ENCODE measurements at places on chromosomes 11 and 22.

DNA sequence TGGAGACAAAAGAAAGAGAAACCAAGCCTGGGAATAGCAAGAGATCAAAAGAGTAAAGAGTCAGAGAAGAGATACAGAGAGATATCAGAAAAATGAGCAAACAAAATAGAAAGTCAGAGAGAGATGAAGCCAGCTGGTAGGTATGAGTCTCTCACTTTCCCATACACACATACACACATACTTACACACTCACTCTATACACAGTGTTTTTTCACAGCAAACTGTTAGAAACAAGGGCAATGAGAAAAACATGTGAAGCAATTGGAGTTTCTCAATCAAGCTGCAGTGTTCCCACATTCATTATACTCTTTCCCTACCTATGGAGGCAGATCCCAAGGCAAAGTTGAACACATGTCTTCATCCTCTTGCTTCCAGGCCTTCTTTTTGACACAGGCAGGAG lies 2.6 kb upstream of the NLRP10 start:
- DNase-seq, result no peak

- DNase-seq, result no peak
These were observed 28.6 kb downstream of the LRRC32 start for GRCh38 chr11:76641905-76642304.

DNA sequence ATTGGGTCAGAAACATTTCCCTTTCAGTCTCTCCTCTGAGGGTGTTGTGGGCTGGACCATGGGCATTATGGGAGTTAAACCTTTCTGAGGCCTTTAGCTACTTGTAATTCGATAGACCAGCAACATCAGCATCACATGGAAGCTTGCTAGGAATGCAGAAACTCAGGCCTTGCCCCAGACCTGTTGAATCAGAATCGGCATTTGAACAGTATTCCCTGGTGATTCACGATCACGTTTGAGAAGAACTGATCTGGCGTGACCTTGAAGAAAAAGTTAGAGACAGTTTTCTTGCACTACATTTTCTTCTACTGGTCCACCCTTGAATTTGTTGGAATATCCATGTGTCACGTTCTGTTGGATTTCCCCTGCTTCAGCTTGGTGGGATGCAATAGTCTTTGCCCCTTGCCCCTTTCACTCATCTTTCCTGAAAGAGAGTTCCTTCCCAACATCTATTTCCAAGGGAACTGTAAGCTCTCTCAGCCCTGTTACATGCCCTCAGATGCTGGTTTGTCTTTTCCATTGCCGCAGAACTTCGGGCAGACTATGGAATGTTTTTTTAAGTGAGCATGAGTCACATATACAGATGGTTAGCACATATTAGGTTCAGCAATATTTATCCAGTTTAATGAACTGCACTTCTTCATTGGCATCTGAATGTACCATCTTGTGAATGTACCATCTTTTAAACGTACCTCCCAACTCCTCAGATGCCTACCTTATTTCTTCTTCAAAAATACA lies 23.9 kb downstream of the EHF start:
- no peak for DNase-seq

- DNase-seq, result peak; percentile 40
These were observed 97.1 kb downstream of the CD44 start for GRCh38 chr11:35235936-35236666.

- no peak for DNase-seq
These were observed 119.2 kb downstream of the RASSF10 start for GRCh38 chr11:13128354-13128753.

DNA sequence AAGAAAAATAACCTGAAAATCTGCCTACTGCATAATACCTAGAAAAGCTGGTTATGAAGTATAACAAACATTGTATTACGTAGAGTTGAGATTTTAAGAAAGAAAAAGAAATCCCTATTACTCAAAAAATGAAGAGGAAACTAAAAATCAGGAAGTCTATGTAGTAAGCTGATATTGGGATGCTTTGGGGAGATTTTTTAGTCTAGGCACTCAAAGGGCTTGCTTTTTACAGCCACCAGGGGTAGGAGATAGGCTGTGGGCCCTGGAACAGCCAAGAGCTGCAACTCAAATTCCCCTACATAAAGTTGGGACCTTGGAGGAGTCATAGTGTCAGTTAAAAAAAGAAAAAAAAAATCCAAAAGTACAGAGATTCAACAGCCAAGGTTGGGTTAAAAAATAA lies 90.4 kb downstream of the RELT start:
- DNase-seq, result no peak

DNA sequence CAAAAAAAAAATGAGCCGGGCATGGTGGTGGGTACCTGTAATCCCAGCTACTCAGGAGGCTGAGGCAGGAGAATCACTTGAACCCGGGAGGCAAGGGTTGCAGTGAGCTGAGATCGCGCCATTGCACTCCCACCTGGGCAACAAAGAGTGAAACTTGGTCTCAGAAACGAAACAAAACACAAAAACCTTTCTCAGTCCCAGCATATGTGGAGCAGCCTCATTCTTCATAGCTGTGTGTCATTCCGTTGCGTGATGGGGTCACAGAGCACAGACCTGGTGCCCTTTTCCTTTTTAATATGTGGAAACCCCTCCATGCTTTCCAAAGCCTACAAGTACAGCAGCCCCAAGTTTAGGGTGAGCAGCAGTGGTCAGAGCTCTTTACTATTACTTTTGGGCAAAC lies 13.7 kb downstream of the PEX26 start:
- no peak for DNase-seq

DNA sequence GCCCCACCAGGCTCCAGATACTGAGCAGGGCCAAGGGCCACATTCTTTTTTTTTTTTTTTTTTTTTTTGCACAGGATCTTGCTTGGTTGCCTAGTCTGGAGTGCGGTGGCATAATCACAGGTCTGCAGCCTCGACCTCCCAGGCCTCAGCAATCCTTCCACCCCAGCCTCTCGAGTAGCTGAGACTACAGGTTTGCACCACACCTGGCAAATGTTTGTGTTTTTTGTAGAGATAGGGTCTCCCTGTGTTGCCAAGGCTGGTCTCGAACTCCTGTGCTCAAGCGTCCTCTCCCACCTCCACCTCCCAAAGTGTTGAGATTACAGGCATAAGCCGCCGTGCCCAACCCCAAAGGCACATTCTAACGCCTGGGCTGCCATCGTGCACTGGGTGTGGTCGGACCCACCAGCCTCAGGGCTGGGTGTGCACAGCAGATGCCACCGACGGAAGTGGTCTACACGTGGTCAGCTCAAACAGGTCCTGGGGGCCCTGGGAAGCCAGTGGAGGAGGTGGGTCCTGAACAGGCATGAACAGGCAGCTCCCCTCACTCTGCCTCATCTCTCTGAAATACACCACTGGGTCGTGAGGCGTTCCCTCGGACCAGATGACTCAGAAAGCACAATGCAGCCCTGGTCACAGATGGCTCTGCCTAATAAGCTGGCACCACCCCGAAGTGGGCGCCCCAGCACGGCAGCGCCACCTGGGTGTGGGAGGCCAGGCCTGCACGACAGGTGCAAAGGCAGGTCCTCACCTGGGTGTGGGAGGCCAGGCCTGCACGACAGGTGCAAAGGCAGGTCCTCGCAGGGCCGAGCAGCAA lies 5.1 kb upstream of the B4GALNT4 start:
- peak; percentile 73 for DNase-seq

GRCh38 chr11:95647355-95647754 lies 142.2 kb downstream of the FAM76B start:
- DNase-seq, result no peak

- DNase-seq, result no peak
These were observed 1.2 kb downstream of the PDGFB start for GRCh38 chr22:39243439-39244135.

GRCh38 chr11:5928811-5929210 lies 13.2 kb upstream of the OR56A3 start:
- no peak for DNase-seq

DNA sequence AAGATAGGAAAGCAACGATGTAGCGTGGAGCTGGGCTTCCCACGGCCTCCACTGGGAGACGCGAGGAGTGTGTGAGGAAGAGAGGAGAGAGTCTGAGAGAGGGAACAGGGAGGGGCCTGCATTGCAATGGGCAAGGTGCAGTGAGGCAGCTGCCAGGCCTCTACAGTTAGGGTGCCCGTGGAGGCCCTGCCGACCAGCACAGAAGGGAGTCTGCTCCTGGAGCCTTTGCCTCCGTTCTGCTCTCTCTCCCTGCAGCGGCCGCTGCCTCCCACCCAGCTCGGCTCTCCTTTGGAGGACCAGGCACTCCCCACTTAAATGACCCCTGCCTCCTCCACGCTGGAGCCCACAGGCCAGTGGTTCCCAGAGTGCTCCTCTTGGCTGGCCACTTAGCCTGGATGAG lies 181.7 kb downstream of the EFCAB6 start:
- DNase-seq, result no peak

DNA sequence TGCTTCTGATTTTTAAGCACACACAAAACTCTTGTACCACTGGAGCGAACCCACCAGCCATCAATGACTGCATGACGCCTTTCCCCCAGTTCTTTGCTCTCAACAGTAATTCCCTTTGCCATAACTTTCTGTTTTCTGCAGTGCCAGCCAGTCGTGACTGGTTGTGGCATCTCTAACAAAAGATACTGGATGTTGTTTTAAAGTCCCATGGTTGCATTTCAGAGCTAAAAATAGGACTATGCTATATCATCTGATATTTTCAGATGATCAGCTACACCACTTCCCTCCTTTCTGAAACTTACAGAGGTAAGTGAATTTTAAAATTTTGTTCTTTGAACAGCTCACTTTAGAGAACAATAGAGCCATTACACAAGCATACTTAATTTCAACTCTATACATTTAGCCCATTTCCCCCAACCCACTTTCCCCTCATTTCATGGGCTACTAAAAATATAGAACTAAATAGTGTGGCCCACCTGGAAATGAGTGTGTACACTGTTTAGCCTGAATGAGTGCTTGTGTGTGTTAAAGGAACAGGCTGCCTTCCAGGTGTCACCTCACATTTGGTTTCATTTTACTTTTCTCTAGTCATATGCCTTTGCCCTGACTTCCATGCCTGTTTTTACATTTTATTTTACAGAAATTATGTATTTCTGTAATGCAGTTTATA lies 136.9 kb upstream of the ZC3H12C start:
- DNase-seq, result no peak

- no peak for DNase-seq
These were observed 291.8 kb upstream of the DDI1 start for GRCh38 chr11:103744496-103745153.

GRCh38 chr22:47105085-47105484 lies 342.6 kb downstream of the TBC1D22A start:
- no peak for DNase-seq

DNA sequence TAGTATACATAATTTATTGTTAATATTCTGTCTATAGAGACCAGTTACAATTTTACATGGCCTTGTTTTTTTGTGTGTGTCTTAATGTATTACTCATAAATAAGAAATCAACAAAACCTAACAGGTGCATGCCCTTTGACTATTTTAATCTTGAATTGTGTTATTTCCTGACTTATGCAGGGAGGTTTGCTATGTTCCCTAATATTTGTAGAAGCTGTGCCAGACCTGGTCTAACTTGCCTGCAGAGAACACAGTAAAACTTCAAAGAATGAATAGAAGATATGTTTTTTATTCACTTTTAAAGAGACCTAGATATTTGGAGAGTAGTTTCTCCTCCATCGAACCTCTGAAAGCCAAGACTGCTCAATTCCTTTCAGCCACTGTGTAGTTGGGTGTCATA lies 234.7 kb downstream of the LUZP2 start:
- DNase-seq, result no peak

DNA sequence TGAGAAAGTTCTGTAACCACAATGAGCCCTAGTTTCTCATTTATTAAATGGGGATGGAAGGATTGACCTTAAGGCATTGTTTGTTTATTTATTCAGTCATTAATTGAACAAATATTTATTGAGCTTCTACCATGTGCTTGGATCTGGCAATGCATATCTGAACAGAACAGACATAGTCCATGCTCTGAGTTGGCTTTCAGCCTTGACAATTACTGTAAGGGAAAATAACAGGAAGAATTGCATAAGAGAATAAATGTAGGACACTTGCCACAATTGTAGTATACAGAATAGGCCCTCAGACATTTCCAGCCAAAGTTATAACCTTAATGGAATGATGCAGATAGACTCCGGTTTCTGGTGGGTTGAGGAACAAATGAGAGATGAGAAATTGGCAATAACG lies 160.5 kb upstream of the TTC12 start:
- DNase-seq, result no peak

DNA sequence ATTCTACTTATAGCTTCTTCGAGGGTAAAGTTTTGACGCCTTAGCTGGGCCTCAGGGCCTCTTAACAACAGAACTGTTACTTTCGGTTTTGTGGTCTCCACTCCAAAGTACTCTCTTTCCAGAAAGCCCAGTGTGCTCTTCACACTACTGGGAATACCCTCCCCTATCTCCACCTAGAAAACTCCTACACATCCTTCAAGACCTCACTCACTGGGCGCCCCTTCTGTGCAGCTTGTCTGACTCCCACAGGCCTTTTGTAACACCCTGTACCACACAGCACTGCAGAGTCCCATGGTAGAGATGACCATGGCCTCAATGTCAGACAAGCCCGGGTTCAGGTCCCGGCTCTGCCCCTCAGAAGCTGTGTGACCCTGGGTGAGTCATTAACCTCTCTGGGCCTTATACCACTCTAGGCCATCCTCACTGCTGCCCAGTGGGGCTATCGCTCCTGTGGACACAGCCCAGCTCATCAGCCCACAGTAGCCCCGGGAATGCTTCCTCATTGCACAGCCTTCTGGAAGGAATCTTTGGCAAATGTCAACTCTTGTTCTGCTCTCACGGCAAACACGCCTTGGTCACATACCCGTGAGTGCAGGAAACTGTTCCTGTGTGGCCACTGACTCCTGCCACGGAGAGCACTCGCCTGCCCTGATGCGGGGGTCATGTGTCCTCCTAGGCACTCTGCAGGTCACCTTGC lies 51.4 kb downstream of the SHISAL1 start:
- no peak for DNase-seq

- no peak for DNase-seq
These were observed 274.7 kb downstream of the NXPE2 start for GRCh38 chr11:114953039-114953438.

DNA sequence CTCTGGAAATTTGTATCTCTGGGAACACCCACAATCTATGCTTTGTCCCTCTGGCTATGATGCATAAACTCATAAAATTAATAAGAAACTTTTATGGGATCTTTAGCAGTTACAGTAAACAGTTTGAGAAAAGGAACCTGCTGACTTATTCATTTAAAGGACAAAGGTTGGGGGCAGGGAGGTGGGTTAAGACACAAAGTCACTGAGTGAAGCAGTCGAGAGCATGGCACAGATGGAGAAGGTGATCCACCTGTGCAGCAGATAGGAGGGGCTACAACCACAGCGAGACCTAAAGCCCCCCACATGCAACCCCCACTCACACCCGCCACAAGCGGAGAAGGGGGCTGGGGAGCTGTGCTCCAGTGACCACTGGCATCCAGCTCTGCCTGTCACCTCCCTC lies 45.0 kb downstream of the SMCO4 start:
- no peak for DNase-seq

- peak; percentile 69 for DNase-seq
These were observed 14.7 kb downstream of the GATD1 start for GRCh38 chr11:762421-763072.

GRCh38 chr22:34255042-34255441 lies 334.8 kb upstream of the LARGE1 start:
- DNase-seq, result no peak

DNA sequence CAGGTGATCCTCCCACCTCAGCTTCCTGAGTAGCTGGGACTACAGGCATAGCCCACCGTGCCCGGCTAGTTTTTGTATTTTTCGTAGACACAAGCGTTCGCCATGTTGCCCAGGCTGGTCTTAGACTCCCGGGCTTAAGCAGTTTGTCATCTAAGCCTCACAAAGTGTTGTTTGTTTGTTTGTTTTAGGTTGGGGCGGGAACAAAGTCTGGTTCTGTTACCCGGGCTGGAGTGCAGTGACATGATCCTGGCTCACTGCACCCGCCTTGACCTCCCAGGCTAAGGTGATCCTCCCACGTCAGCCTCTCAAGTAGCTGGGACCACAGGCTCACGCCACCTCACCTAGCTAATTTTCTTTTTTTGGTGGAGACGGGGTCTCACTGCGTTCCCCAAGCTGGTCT lies 12.6 kb downstream of the IRF7 start:
- no peak for DNase-seq

Data from hematopoietic multipotent progenitor cell treated with erythropoietin and hydrocortisone succinate and interleukin-3 and kit ligand, for 8 days (in vitro differentiated cells).